IgD-negative memory B cell (primary cell): ENCODE measurements at places on chromosomes 6 and 20. TPM values are rescaled to one million over a fixed set of nuclear protein-coding genes. Genes with fewer than 3 reads are reported as not detected.

KCNQ5 gene
- polyA plus RNA-seq = 6.9 TPM

ZNF831 gene
- polyA plus RNA-seq = 1.2 TPM

C6orf120 gene
- 7.8 TPM for polyA plus RNA-seq

MLN gene
- polyA plus RNA-seq = not detected

BPIFB2 gene
- not detected for polyA plus RNA-seq

LIME1 gene
- polyA plus RNA-seq = 81.2 TPM

VSX1 gene
- polyA plus RNA-seq = not detected

RIPPLY2 gene
- not detected for polyA plus RNA-seq

TGM3 gene
- not detected for polyA plus RNA-seq

C20orf141 gene
- not detected for polyA plus RNA-seq

RFX6 gene
- polyA plus RNA-seq = not detected

BMP5 gene
- polyA plus RNA-seq = not detected

USP49 gene
- polyA plus RNA-seq = 1.5 TPM

MOG gene
- polyA plus RNA-seq = not detected

PCMT1 gene
- polyA plus RNA-seq = 116 TPM

RBM24 gene
- not detected for polyA plus RNA-seq

CCM2L gene
- polyA plus RNA-seq = not detected

HCK gene
- polyA plus RNA-seq = 52.0 TPM
